Aorta (tissue), 5 donors: ENCODE measurements at places on chromosomes 3 and 15. TPM values are rescaled to one million over a fixed set of nuclear protein-coding genes. Genes with fewer than 3 reads are reported as not detected.

GRCh38 chr15:74038707-74039655, 43.4 kb downstream of the GOLGA6A start:
- peaks cover 6% of the 10 kb centered on the region for H3K36me3 ChIP-seq
- no peak overlapping the region for H3K4me3 ChIP-seq
- no peak overlapping the region for H3K27ac ChIP-seq
- no peaks in the 10 kb centered on the region for H3K4me1 ChIP-seq
- no peaks in the 10 kb centered on the region for H3K27me3 ChIP-seq

- H3K27ac ChIP-seq: no peak overlapping the region
- no peaks in the 10 kb centered on the region for H3K36me3 ChIP-seq
- H3K4me3 ChIP-seq: no peak overlapping the region
- H3K4me1 ChIP-seq: no peaks in the 10 kb centered on the region
These were observed 13.6 kb downstream of the PTH1R start for GRCh38 chr3:46891132-46891531.

GRCh38 chr3:54299169-54299935, 177.0 kb downstream of the CACNA2D3 start:
- H3K27ac ChIP-seq: no peak overlapping the region
- no peaks in the 10 kb centered on the region for H3K36me3 ChIP-seq
- no peaks in the 10 kb centered on the region for H3K27me3 ChIP-seq
- no peak for DNase-seq

- peaks cover 4% of the 10 kb centered on the region for H3K4me1 ChIP-seq
- H3K36me3 ChIP-seq: no peaks in the 10 kb centered on the region
- H3K4me3 ChIP-seq: no peak overlapping the region
These were observed 216.7 kb downstream of the PTPRG start for GRCh38 chr3:61778095-61778494.

GRCh38 chr3:185308126-185308754, 54.4 kb upstream of the EHHADH start:
- H3K27ac ChIP-seq: no peak overlapping the region
- peaks cover 5% of the 10 kb centered on the region for H3K36me3 ChIP-seq
- no peaks in the 10 kb centered on the region for H3K4me1 ChIP-seq
- no peak overlapping the region for H3K4me3 ChIP-seq
- DNase-seq: no peak

DNA sequence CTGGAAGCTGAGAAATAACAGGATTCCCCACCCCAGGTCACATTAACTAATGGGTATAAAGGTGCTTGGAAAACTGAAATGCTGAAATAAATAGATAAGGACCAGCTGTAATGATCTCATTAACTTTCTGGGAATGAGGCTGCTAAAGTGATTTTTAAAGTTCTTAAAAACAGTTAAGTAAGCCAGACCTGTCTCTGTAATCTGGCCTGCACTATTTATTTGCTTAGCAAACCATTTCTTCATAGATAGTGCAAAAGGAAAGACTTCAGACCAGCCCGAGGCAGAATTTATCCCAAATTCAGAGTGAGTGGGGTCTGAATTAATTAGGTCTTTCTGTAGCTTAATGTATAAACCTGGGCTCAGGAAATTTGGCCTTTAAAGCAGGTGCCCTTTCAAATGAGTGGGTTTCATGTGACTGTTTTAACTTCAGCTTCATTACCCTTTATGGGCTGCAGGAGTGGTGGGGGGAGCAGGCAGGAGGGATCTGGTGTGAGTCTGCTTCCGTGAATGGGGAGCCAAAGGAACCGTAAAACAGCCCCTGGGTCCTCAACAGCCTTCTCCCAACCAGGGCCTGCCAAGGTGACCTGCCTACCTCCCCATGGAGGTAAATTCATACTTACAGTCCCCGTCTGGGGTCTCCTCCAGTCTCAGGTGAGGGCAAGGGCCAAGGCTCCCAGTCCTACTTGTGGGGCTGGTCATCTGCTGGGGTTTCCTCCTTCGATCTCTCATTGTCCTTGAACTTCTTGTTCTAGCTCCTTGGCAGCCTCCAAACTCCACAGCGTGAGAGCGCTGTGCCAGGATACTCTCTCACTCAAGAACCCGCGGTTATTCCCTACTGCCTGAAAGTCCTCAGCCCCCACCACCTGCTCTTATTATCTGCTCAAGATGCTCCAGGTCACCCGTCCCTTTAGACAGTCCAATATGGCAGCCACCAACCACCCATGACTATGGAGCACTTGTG, 31.2 kb downstream of the MAGEF1 start:
- DNase-seq: no peak
- no peaks in the 10 kb centered on the region for H3K36me3 ChIP-seq
- no peaks in the 10 kb centered on the region for H3K27me3 ChIP-seq
- H3K27ac ChIP-seq: no peak overlapping the region
- no peaks in the 10 kb centered on the region for H3K4me1 ChIP-seq

The CCDC33 gene
- not detected for total RNA-seq

The SCAMP2 gene
- total RNA-seq: 62.2 TPM

The RETNLB gene
- not detected for total RNA-seq
